D341Med (cell line): ENCODE measurements at places on chromosomes 16 and 17.

DNA sequence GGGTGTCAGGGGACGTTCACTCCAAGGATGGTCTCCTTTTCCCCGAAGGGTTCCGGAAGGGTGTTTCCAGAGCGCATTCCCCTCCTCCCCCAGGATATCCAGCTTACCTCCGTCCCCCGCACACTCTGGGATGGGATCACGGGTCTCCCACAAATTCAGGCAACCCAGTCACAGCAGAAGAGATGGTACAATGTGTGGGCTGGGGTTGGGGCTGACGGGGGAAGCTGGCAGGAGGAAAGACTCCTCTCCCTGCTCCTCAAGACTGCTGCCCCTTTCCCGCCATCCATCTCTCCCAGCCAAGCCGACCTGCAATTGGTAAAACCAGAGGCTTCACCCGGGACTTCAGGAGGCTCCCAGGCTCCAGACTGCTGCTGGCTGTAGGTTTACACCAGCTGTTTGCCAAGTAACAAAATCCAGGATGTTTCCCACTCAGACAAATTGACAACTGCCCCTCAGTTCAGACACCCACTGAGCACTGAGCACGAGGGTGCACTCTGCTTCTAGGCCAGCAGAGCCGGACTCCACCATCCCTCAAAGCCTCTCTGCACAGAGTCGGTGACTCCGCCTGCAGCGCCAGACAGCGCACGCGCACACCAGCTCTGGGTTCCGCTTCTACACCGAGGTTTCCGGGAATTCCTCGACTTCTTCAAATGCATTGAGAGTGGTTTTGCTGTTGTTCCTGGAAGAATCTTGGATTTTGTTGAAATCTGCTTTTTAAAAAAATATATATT is 37.7 kb downstream of the ASPA start:
- no peak for DNase-seq

GRCh38 chr16:24216961-24217360 is 39.2 kb upstream of the CACNG3 start:
- DNase-seq = no peak

GRCh38 chr17:79850571-79851460 is 11.6 kb upstream of the CBX4 start:
- no peak for DNase-seq

GRCh38 chr17:413016-413350 is 60.4 kb upstream of the RPH3AL start:
- no peak for DNase-seq

- no peak for DNase-seq
Observed at GRCh38 chr17:40351359-40352236, 12.9 kb downstream of the GJD3 start.

GRCh38 chr16:50273382-50273690 is 7.0 kb downstream of the ADCY7 start:
- DNase-seq = no peak

- no peak for DNase-seq
Observed at GRCh38 chr16:528111-529011, 849 bp downstream of the CAPN15 start.

DNA sequence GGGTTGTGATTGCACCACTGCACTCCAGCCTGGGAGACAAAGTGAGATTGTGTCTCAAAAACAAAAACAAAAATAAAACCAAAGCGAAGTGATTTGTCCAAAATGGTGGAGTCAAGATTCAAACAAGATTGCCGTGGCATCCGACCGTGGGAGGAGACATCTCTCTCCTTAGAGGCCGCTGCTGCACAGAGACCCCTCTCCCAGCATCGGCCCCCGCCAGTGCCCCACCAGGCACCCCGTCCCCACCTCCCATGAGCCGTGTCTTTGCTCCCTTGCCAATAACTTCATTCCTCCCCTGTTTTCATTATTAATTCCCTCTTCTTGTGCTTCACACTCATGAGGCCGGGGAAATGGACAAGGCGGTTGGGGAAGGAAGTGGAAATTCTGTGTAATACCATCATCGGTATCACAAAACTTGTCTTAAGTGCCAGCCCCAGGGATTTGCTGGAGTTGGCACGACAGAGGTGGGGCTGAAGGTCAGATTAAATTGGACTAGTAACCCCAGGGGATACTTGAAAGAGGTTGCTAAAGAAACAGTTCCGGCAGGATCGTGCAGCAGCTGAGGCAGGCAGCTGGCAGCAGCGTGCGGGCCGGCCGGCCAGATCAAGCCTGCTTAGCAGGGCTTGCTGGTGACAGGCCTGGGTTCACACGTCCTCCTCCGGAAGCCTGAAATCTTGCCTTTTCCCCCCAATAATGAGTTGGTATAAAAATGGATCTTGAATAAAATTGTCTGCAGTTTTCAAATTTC is 66.8 kb downstream of the RTN4RL1 start:
- DNase-seq = peak; percentile 71

DNA sequence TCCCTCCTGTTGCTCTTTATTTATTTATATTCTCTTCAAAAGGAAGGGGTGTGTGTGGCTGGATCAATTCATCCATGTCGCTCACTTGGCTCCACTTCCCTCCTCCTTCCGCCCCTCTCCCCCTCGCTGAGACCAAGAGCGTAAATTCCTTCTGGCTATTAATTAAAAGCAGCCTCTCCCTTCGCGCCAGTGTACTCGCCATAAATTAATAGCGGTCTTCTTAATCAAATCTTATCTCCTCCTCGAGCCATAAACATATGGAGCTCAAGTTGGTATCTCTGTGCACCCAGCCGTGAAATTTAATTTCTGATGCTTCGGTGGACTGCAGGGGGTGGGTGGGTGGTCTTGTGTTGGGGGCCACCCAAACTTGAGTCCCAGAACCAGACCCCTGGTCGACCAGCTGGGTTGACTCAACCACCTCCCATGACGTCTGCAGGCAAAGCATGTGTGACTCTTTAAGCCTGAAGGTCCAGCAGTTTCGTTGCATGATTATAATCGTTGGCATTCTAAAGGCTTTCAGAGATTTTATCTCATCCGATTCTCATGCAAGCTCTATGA is 57.9 kb downstream of the SDK2 start:
- no peak for DNase-seq

DNA sequence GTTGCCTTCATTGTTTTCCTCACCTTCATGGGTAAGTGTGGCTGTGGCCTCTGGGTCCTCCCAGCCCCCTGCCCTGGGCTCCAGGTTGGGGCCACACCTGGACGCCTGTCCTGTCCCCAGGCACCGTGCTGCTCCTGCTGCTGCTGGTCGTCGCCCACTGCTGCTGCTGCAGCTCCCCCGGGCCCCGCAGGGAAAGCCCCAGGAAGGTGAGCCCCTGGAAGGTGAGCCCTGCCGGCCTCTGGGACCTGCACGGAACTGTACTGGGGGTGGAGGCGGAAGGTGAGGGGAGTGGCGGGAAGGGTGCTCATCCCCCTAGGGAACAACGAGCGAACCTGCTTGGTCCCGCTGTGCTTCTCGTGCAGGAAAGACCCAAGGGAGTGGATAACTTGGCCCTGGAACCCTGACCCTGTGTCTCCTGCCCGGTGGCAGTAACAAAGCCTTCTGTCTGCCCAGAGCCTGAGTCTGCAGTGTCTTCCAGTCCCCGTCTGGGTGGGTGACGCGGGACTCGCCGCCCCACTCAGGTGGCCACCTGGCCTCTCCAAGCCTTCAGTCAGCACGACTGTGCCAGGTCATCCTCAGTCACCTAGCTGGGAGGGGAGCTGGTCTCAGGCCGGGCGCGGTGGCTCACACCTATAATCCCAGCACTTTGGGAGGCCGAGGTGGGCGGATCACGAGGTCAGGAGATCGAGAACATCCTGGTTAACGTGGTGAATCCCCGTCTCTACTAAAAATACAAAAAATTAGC is 831 bp downstream of the SMIM22 start:
- peak; percentile 14 for DNase-seq

GRCh38 chr16:29680180-29680598 is 1.2 kb downstream of the QPRT start:
- DNase-seq = no peak

- no peak for DNase-seq
Observed at GRCh38 chr17:27354491-27355081, 60.7 kb downstream of the WSB1 start.

GRCh38 chr16:53882310-53882709 is 178.4 kb downstream of the FTO start:
- DNase-seq = no peak

DNA sequence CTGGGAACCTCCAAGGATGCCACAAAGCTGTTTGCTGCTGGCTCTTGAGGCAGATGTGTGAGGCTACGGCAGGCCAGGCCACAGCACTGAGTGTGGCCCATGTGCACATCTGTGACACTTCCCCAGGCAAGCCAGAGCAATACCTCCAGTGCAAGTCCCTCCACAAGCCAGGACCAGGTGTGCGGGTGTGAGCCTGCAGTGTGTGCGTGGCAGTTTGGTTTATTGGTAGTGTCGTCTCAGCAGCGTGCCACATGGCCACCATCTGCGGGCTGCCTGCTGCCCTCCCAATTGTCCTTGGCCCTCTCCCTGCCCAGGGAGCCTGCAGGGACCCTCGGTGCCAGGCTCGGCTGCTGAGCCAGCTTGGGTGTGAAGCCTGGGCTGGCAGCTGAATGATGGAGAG is 9.9 kb upstream of the SREBF1 start:
- DNase-seq = no peak

DNA sequence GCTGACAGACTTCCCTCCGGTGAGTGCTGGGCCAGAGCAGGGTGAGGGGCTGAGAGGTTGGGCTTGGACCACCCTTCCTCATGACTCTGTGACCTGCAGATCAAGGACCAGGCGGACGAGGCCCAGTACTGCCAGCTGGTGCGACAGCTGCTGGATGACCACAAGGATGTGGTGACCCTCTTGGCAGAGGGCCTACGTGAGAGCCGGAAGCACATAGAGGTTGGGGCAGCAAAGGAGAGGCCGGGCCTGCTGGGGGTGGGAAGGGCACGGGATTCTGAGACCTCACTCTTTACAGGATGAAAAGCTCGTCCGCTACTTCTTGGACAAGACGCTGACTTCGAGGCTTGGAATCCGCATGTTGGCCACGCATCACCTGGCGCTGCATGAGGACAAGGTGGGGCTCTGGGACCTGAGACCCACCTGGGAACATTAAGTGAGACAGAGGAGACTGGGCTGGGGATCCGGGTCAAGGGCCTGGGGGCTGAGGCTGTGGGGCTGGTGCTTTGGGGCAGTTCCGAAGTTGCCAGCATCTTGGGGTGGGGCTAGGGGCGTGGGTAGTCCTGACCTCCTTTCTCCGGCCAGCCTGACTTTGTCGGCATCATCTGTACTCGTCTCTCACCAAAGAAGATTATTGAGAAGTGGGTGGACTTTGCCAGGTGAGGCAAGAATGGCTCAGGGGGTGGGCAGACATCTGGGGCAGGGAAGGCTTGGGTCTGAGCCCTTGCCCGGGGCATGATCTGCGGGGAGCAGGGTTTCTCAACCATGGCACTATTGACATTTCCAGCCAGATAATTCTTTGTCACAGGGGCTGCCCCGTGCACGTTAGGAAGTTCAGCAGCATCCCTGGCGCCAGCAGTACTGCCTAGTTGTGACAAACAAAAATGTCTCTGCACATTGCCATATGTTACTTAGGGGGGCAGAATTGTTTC is 2.2 kb downstream of the BCKDK start:
- no peak for DNase-seq
